ENCODE measurements at places on chromosomes 6 and 20.

GRCh38 chr6:19137505-19137904, 699.7 kb upstream of the ID4 start:
- DNase-seq = no peak

DNA sequence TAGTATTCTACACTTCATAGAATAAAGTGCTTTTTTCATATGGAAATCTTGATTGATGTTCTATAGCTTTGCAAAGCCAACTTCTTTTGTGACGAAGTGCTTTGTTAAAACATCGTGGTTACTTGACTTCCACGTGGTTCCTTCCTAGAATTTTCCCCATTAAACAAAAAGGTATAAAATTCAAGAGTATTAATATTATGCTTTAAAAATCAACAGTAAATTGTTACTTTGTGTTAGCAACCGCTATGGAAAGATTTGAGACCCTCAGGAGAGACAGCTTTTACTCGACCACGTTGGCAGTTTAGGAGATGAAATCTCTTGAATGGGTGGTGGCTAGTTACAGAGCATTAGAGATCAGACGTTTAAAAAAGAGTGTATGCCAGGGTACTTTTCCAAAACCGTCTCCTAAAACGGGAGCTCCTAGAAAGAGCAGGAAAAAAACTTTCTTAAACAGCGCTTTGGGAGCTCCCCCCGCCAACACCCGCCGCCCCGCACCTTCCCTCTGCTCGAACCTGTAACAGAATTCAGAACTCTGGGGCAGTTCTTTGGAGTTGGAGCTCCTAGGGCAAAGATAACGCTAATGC, 920 bp downstream of the GJA1 start:
- no peak for DNase-seq

- no peak for DNase-seq
Measured at GRCh38 chr20:3045042-3045815, 623 bp upstream of the MRPS26 start.

GRCh38 chr6:5869261-5869660, 137.5 kb downstream of the NRN1 start:
- DNase-seq = no peak

- DNase-seq = no peak
Measured at GRCh38 chr6:118542184-118542952, 5.7 kb upstream of the PLN start.

GRCh38 chr6:125793280-125793679, 2.5 kb downstream of the NCOA7 start:
- DNase-seq = no peak

- no peak for DNase-seq
Measured at GRCh38 chr6:35710241-35710847, 21.6 kb upstream of the FKBP5 start.

- DNase-seq = peak; percentile 51
Measured at GRCh38 chr6:17392978-17393891, at the start of gene CAP2. TSS of gene CAP2 (plus strand) at chr6:17393595. CDS start at chr6:17421556, 27,961 bp downstream.

DNA sequence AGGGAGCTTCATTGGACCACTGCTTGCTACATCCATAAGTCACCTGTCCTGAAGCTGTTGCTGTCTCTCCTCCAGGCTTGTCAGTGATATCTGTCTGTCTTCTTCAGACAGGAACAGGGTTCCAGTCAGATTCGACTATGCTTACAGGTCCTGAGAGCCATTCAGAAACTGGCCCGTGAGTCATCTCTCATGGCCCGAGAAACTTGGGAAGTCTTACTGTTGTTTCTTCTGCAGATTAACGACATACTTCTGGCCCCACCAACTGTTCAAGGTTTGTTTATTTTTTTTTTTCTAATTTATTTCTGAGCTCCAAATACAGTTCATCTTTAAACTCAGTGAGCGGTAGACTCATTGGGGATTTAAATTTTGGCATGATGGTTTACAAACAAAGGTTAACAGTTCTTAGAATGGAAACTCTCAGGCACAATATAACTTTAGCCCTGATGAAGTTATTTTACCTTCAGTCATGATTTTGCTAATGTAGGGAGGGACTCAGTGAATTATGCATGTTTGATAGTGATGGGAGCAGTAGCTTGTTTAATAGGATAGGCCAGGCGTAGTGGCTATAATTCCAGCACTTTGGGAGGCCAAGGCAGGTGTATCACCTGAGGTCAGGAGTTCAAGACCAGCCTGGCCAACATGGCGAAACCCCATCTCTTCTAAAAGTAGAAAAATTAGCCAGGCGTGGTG, 24.7 kb downstream of the RALGAPB start:
- DNase-seq = no peak

All from NCI-H1105 (cell line).